NCI-H69 (cell line): ENCODE measurements at places on chromosomes 6 and 20.

DNA sequence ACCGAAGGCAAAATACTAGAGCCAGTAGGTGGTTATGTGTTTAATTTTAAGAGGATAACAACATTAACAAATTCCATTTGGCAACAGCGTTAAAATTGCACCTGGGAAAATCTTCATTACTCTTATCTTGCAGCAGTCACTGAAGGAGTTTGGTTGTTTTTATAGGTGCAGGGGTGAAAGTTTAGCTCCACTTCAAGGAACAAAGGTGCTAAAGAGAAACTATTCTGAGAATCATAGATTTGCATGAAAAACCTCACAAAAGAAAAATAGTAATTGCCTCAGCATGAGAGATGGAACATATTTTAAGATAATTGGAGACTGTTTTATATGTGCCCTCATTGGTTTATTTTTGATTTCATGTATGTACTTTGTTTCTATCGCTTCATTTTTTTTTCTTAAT is 444.4 kb downstream of the UTRN start:
- no peak for DNase-seq

DNA sequence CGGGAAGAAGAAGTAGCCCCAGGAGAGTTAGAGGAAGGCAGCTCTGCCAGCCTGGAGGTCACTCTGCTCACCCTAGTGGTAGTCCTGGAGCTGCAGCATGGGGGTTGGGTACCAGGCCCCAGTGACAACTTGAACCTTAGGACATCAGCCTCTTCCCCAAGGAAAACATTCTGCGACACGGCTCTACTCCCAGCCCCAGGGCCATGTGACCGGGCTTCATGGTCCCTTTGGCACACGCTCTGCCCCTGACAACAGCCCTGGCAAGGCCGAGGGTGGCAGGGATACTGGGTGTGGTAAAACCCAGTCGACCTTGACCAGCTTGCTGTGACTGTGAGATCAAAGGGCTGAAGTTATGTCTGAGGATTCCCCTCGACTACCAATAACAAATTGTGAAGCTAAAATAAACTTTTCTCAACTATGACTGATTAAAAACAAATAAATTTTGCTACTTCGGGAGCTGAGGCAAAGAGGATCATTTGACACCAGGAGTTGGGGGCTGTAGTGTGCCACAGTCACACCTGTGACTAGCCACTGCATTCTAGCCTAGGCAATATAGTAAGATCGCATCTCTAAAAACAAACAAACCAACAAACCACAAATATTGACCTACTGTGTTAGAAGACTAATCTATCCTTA is 24.4 kb upstream of the ARID1B start:
- peak; percentile 27 for DNase-seq

DNA sequence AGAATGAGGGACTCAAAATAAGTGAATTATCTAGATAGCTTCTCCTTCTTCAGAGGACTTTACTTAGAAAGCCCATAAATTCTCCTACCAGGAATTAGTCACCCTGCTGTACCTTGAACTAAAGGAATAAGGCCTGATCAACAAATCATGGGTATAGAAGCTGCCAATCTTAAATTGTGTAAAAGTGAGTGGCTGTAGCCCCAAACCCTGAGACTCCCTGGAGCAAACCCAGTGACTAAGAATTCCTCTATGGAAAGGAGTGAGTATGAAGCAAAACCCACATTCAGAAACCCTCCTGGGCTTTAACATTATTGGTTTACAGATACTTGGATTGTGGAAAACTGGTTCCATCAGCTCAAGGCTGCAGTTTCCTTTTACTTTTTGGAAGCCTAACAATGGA is 285.8 kb upstream of the TBX18 start:
- no peak for DNase-seq

GRCh38 chr6:35213824-35214756 is at the start of gene SCUBE3:
TSS of gene SCUBE3 (plus strand) at chr6:35213956. CDS start at chr6:35214419, 463 bp downstream.
- DNase-seq, result peak; percentile 82

DNA sequence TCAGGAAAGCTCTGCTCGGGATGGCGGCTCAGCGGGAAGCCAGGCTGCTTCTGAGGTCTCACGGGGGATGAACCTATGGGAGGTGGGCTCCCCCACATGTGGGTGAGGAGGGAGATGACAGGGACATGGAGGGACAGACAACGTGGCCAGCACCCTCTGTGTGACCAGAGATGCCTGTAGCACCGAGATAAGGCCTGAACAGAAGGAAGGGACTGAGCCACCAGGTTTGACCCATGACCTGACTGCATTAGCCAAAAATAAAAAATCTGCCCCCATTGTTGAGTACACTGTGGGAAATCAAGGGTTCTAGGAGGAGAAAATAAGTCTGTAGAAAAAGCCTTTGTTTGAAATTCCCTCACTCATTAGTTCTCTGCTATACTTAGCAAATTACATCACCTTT is 105.7 kb downstream of the RNASET2 start:
- DNase-seq, result no peak

DNA sequence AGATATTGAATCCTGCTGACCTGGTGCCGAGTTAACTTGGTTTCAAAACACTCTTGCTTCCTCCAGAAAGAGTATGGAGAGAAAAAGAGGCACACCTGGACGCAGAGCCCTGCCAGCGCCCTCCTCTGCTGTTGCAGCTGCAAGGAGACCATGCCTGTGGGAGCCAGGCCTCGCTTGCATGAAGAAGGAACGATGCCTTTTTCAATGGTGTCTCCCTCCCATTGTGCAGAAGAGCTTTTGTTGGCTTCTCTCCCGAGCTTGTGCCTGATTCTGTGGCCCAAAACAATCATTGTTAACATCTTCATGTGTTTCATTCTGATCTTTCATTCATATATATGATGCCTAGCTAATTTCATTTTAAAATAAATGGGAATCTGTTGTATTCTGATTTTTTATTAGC is 98.1 kb downstream of the FAM120B start:
- DNase-seq, result no peak
